NCI-H345 (cell line): ENCODE measurements at places on chromosomes 1 and 21.
A peak's percentile ranks its signal among the peaks of the same experiment; 100 is the strongest.

DNA sequence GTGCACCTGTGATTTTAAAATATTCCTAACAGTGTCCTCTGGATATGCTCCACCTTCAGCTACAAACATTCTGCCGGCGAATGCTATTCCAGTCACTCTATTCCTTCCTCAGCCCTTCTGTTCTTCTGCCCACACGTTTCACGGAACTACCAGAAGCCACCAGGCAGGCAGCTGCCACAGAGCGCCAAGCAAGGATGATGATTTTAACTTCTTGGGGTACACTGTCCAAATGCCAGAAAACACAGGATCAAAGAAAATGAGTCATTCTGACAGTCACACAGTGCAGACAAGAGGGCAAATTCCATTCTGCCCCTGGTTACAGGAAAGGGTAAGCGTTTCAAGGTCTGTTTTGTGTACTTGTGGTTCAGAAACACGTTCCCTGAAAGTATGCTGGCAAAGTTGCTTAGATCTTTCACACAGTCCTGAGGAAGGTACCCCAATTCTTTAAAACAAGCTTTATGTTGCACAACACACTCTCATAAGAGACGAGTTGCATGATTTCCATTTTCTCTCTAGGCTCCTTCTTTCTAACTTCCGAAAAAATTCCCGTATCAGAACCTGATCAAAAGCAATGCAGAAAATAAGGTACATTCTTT is 508.3 kb upstream of the PKN2 start:
- no peak for DNase-seq

DNA sequence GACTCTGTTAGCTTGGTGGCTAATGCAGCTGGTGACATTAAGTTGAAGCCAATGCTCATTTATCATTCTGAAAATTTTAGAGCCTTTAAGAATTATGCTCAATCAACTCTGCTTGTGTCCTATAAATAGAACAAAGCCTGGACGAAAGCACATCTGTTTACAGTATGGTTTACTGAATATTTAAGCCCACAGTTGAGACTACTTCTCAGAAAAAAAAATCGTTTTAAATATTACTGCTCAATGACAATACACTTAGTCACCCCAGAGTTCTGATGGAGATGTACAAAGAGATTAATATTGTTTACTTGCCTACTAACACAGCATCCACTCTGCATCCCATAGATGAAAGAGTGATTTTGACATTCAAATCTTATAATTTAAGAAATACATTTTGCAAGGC is 79.6 kb downstream of the NEGR1 start:
- DNase-seq: no peak

- DNase-seq: no peak
Measured at GRCh38 chr1:179810367-179810715, 67.2 kb downstream of the FAM163A start.

DNA sequence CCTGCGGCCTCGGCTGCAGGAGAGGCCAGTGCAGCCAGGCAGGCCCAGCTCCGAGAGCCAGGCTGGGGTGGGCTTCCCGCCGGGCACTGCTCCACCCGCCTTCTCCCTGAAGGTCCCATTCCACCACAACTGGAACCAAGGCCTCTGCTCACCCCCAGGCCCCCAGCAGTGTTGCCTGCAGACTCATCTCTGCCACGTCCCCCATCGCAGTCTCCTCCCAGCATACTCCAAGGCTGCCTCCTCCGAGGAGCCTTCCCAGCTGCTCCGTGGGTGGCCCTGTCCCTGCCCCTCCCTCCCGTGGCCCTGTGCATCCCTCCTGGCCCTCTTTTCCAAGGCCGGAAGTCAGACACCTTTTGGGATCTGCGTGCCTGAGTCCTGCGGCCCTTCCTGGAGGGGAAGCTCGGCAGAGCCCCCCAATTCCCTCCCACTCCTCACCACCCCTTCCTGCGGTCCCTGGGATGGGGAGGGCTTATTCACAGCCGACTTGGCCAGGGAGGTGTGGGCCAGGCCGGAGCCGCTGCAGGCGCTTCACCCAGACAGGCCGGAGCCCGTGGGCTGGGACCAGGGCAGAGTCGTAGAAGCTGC is 47.6 kb downstream of the SLX9 start:
- DNase-seq: no peak

- DNase-seq: no peak
Measured at GRCh38 chr1:31655756-31656155, 11.1 kb upstream of the PEF1 start.

DNA sequence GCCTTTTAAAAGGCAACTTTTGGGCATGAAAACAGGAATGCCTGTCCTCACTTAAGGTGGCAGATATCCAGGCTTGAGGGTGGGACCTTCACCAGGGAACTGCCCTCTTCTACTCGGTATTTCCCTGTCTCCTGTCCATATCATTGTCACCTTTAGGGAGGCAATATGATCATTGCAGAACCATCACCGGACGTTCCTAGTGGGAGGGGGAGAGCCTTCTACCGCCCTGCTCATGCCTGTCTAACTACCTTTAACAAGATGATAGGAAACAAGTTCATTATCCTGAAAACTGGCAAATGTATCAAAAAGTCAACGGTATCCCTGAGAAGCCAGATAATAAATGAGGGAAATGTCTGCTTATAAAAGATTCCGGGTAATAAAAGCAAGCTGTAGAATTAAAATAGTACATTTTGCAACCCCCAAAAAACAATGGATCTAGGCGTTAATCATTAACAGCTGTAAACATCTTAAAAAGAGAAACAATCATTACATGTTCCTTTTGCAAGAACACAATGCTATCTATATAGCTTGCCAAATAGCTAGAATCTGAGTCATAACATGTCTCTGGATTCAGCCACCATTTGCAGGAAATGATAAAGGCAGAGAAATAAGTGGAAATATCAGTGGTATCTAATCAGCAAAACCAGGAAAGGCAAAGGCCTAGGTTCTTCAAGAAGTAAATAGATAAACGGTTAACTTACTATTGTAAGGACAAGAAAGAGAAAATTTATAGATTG is 852.9 kb upstream of the ADGRL4 start:
- DNase-seq: no peak

DNA sequence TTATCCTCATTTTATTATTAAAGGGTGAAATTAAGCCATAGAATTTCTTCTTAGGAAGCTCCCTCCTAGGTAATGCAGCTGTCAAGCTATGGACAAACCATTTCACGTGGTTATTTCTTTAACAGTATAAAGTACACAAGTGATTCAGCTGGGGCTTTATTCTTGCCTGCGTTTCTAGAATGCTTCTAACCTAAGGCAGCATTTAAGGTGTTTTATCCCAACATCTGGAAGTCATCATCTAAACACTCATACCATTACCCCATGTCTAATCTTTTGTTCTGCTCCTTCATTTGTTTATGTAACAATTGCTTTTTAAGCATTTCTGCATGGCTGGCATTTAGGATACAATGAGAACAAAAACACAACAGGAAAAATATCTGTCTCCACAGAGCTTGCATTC is 829.2 kb upstream of the ADAMTS5 start:
- no peak for DNase-seq

DNA sequence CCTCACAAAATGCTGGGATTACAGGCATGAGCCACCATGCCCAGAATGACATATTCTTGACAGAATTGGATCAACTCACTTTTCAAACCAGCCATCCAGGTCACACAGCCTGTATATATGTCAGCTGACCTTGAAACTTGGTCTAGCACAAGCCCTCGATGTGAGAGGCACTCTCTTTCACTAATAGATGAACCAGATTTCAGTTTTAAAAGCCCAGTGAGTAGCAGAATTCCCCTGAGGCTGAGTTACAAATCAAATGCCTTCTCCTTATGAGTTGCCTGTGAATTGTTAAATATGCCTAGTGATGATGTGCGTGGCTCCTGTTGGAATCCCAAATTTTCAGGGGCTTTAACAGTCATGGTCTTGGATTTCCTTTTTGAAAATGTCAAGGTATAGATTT is 88.7 kb downstream of the CD247 start:
- no peak for DNase-seq

GRCh38 chr1:107698161-107698560 is 266.8 kb downstream of the VAV3 start:
- DNase-seq: peak; percentile 27

- DNase-seq: no peak
Measured at GRCh38 chr21:35579520-35580293, 480.6 kb downstream of the SETD4 start.

DNA sequence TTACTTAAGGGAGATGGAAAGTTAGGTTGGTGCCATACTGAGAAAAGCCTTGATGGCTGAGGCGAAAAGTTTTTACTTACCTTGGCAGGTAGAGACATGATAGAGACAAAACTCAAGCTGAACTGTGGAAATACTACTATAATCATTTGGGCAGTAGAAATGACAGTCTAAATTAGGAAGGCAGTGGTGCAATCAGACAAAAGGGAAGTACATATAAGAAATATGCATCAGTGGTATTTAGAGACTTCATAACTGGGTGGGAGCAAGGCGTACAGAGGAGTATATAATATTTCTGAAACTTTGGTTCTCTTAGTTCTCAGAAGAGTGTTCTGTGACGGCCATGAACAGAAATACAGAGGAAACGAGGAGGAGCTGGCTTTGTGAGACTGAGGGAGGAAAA is 2.4 kb upstream of the CEP350 start:
- no peak for DNase-seq

- no peak for DNase-seq
Measured at GRCh38 chr21:44552681-44553080, 1.4 kb upstream of the KRTAP10-2 start.

- peak; percentile 12 for DNase-seq
Measured at GRCh38 chr1:239999170-239999569, 92.5 kb upstream of the FMN2 start.

DNA sequence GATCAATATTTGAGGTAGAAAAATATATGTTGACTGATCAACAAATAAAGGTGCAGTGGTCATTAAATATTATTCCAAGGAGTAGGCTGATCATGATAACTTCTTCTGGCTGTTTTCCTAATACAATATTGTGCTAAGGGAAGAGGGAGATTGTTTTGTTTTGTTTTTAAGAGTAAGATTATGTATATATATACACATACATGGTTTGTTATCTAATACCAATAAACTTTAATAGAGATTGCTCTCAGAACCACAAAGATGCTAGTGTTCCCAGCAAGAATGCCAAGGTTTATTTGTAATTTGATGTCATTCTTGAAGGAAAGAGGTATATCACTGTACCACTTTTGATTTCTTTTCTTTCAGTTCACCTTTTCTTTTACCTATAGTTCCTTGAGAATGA is 10.1 kb downstream of the CLCA2 start:
- no peak for DNase-seq

DNA sequence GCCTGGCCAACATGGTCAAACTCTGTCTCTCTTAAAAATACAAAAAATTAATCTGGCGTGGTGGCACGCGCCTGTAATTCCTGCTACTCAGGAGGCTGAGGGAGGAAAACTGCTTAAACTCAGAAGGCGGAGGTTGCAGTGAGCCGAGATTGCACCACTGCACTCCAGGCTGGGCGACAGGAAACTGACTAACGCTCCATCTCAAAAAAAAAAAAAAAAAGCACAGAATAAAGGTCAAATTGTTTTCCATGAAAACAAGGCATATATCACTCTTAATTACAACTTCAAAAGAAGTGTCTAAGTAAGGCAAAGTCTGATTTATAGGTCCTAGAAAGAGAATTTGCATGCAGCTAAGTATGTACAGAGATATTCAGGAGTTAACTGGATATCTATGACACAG is 25.6 kb downstream of the EYA3 start:
- no peak for DNase-seq

GRCh38 chr1:204377800-204378668 is 18.3 kb upstream of the PLEKHA6 start:
- peak; percentile 47 for DNase-seq

- DNase-seq: peak; percentile 90
Measured at GRCh38 chr1:72282271-72283021, at the start of gene NEGR1. NEGR1 (minus strand) TSS chr1:72282539.

GRCh38 chr21:41836166-41837015 is 42.8 kb downstream of the PRDM15 start:
- no peak for DNase-seq

DNA sequence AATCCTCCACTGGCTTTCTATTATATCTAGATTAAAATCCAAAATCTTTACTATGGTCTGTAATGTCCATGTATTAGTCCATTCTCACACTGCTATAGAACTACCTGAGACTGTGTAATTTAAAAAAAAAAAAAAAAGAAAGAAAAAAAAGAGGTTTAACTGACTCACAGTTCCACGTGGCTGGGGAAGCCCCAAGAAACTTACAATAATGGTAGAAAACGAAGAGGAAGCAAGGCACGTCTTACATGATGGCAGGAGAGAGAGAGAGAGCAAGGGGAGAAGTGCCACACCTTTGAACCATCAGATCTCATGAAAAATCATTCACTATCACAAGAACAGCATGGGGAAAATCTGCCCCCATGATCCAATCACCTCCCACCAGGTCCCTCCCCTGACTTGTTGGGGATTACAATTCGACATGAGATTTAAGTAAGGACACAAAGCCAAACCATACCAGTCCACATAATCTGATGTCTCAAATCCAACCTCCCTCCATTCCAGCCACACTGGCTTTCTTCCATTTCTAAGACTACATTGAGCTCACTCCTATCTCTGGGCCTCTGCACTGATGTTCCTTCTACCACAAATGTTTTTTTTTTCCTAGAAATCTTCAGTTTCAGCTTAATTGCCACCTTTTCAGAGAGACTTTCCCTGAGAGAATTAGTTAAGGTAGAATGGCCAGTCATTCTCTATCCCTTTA is 92.4 kb downstream of the EIF4G3 start:
- no peak for DNase-seq

DNA sequence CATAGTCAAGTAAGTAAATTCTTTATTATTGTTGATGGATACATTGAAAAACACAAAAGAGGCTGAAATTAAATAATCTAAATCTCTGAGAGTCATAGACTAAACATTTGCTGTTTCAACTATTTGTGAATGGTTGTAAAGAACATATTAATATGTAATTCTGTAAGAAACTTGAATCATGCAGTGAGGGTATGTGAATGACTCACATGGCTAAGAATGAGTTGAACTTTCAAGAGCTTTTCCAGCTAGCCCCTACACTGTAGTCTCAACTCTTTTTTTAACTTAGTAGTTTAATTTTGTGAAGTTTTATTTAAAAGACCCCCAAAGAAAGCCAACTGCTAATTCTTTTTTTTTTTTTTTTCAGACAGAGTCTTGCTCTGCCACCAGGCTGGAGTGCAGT is 588.1 kb downstream of the DPYD start:
- DNase-seq: no peak

- DNase-seq: peak; percentile 21
Measured at GRCh38 chr1:210373878-210374599, 45.3 kb downstream of the HHAT start.

GRCh38 chr1:206694171-206695124 is 9.7 kb downstream of the MAPKAPK2 start:
- no peak for DNase-seq

- no peak for DNase-seq
Measured at GRCh38 chr1:117167402-117167801, 43.3 kb downstream of the VTCN1 start.
